ENCODE measurements at places on chromosomes 1 and 21.

- DNase-seq, result no peak
Observed at GRCh38 chr1:24027838-24028468, 47.8 kb upstream of the SRSF10 start.

GRCh38 chr1:212587888-212588510 is 20.6 kb upstream of the ATF3 start:
- DNase-seq, result no peak

DNA sequence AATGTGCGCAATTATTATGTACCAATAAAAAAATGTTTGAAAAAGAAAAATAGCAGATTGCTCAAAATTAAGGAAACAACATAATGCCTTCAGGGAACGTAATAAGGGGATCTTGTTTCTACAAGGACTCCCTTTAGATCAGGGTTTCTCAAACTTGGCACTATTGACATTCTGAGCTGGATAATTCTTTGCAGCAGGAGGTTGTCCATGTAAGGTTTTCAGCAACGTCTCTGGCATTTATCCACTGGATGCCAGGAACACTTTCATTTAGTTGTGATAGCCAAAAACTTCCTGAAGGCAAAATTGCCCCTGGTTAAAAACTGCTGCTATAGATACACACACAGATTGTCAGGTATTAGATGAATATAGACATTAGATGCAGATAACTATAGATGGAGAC is 666.7 kb upstream of the ADAMTS5 start:
- no peak for DNase-seq

GRCh38 chr1:162632217-162632666 is at the start of gene DDR2:
TSS of gene DDR2 (plus strand) at chr1:162632464. CDS start at chr1:162719064, 86,600 bp downstream.
- no peak for DNase-seq

- DNase-seq, result no peak
Observed at GRCh38 chr21:14241297-14241696, 25.3 kb downstream of the RBM11 start.

DNA sequence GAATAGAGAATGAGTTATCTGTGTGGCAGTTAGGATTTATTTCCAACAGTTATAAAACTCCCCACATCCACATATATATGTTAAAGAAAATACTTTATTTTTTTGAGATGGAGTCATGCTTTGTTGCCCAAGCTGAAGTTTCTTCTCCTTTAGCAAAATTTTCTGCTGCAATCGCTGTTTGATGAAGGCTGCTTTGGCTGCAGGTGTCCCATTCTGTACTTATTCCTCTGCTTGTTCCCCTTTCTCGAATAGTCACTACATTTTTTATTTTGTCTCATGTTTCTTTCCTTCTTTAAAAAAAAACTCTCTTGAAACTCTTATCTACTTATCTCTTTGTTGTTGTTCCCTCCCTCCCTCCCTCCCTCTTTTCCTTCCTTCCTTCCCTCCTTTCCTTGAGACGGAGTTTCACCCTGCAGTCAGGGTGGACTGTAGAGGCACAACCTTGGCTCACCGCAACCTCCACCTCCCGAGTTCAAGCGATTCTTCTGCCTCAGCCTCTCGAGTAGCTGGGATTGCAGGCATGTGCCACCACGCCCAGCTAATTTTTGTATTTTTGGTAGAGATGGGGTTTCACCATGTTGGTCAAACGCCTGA is 10.6 kb downstream of the OR2W3 start:
- DNase-seq, result no peak

GRCh38 chr1:226872437-226872836 is 2.0 kb downstream of the PSEN2 start:
- no peak for DNase-seq

DNA sequence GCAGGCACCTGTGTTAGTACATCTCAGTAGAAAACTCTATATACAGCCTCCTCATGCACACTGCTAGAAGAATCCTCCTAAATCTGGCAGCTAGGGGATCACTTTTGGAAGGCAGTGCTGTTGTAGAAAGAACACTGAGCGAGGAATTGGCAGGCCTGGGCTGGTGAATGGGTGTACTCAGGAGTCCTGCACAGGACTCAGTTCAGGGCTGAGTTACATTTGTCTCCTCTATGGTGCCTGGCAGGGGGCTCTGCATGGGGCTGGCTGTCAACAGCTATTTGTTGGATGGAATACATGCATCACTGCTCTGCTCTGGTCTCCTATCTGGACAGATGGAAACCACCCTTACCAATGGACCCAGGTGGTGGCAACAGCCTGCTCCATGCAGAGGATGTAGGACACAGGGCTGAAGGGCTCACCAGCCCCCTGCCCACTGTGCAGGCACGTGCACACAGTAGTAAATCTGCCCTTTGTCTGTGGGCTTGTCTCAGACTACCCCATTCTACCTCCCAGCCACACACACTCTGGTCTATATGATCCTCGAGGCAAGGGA is 74.2 kb downstream of the LRIG2 start:
- DNase-seq, result no peak

DNA sequence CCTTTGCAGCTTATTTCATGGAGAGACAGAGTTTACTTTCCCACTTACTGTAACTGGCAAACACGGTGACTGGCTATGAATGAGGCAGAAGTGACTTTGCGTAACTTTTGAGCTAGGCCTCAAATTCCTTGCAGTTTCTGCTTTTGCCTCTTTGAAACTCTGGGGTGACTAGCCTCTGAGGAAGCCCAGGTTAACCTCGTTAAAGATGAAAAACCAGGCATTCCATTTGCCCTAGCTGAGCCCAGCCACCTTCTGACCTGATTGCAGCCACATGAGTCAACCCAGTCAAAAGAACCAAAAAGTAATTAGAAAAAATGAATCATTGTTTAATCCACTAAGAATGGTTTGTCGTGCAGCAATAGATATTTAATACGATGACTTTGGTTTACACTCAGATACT is 20.4 kb downstream of the PRMT6 start:
- DNase-seq, result no peak

- no peak for DNase-seq
Observed at GRCh38 chr1:113940365-113941244, 11.5 kb downstream of the HIPK1 start.

DNA sequence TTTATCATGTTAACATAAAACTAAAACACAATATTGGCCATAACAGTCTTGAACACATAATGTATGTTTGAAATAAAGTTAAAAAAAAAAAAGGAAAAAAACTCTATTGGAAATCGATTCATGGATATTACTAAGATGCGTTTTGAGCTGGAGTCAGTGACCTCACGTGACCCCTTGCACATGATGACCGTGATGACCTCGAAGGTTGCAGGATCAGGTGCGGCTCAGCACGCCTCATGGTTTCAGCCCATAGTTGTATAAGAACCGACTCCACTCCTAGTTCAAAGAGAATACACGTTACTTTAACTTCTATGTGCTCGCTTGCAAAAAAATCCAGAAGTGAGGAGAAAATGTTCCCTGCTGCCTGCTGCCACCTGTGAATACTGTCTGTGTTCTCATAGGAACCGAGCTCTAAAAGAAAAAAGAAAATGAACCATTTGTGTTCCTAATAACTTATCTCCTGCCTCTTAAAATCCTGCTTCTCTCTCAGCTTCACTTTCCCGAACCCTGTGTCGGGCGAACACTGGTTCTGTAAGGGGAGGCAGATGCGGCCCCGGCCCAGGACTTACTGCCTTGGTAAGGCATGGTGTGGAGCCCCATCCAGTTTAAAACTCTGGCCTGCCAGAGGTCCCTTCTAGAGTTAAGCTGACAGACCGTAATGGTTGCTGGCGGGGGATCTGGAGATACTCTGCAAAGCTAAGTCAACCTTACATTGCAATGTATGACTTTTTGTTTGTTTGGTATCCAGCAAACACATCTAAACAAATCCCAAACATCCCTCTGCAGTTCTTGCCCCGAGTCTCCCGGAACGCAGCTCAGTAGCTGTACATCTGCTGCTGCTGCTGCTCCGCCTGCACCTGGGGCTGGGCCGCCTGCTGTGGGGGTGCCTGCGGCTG is 33.8 kb upstream of the RIPK4 start:
- DNase-seq, result no peak

DNA sequence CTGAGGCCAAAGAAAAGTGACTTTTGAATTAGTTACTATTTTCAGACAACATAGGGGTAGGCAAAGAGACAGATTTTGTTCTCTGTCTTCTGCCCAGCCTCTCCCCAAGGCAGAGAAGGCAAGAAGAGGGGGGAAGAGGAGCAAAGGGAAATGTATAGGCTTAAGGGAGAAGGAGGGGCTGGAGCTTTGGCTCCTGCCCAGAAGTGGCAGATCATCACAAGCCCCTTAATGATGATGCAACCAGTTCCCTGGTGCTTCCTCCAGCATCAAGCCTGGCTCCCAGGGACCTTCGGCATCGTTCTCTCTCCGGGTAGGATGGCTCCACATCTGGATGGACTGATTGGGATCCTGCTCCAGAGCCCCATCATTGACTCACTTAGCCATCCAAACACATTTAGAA is 112.8 kb downstream of the KCND3 start:
- no peak for DNase-seq

GRCh38 chr1:184911103-184911745 is 63.1 kb downstream of the NIBAN1 start:
- no peak for DNase-seq

DNA sequence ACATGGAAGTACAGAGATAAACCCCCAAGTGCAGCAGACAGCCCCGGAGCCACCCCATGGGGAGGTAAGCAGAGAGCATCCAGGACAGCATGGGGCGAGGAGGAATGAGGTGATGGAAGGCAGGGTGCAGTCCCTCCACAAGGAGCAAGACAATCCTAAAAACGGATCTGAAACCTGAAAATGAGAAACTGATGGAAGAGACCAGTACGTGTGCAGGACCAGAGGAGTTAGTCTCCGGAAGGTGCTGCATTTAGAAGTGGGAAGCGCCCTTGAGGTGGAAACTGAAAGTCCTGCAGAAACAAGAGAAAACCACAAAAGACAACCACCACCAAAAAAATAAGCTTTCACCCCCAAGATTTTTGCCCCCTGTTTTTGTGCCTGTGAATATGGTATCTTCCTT is 17.4 kb upstream of the DDOST start:
- no peak for DNase-seq

- DNase-seq, result no peak
Observed at GRCh38 chr1:39490596-39491145, 765 bp upstream of the BMP8A start.

- no peak for DNase-seq
Observed at GRCh38 chr1:162587347-162587746, 25.8 kb downstream of the UAP1 start.

- DNase-seq, result no peak
Observed at GRCh38 chr1:176899321-176899720, 265.2 kb downstream of the ASTN1 start.

DNA sequence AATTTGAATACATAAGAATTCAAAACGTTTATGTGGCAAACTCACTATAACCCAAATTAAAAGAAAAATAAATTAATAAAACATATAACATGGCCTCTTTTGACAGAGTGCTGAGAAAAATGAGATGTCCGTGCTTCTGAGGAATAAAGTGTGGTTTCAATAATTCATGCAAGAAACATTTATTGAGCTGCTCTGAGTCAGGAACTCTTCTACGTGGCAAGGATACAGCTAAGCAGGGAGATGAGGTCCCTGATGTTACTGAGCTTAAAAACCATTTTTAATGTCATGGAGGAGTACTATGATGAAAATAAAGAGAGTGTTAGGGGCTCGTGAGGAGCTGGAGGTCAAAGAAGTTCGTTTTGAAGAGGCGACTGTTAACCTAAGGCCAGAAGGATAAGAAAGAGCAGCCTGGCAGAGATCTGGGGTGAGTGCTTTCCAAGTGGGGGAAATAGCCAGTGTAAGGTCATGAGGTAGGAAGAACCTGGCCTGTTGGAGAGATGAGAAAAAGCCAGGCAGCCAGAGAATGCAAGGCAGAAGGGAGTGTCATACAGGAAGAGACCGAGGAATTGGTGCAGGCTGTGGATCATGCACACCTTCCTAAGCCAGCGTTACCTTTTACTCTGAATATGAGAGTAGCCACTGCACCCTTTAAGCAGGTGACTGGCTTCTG is 182.2 kb upstream of the DUSP10 start:
- no peak for DNase-seq

DNA sequence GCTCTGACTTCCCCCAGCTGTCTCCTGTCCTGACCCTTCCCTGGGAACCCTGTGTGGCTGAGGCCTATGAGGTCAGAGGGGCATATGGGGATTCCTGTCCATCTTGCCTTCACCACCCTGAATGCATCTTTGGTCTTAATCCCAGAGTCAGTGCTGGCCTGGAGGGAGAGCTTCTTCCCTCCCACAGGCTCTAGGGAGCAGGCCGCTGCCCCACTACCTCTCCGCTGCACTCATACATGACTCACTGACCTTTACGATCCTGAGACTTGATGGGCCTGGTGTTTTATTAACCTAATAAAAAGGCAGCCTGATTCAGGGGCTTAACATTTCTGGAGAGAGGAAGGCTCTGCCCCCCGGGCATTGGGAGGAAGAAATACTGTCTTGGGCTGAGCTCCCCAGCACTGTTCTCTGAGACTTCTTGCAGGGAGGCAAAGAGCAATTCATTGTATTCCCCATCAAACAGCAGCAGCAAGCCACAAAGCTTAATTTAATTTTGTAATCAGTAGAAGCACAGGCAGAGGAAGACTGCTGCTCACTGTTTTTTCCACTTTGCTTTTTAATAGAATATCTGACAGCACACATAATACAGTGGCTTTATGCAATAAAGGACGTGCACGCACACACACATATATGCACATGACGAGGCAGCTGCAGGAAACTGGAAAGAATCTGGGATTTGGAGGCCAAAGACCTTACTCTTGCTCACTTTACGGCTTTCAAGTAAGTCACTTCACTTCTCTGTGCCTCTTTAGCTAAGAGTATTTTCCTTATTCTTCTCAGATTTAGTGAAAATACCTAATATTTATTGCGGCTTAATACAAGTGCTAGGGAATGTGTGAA is 89.2 kb upstream of the GRIK3 start:
- DNase-seq, result no peak

- no peak for DNase-seq
Observed at GRCh38 chr1:170935231-170935630, at the start of gene MROH9. TSS of gene MROH9 (plus strand) at chr1:170935534. CDS start at chr1:170945557, 10,023 bp downstream.

DNA sequence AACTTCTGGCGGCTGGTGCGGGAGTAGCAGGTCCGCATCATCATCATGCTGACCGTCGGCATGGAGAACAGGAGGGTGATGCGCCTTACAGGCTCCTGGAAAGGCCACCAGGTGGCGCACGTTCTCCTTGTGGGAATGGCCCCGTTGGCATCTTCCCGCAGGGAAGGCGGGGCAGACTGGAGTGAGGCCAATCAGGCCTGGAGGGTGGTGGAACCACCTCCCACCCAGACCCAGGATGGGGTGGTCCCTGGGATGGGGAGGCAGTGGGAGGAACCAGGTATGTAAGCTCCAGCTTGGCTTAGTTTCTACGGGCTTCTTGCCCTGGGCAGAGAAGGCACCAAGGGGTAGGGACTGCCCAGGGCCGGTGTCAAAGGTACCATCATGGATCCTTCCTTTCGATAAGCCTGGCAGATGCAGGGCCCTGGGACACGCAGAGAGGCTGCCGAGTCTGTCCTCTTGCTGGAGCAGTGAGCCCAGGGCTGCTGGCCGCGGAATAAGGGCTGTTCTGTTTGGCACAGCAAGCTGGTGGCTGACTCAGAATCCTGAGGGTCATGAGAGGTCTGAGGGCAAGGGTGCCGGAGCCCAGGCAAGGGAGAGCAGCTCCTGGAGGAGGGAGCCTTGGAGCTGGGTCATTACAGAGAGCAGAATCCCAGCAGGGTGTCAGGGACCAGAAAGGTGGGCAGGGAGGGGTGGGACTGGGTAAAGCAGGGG is 8.7 kb upstream of the LGR6 start:
- peak; percentile 35 for DNase-seq
